ENCODE measurements at places on chromosomes 13 and 19.

- no peak for DNase-seq
Observed at GRCh38 chr13:63409791-63410351, 1994.2 kb upstream of the PCDH20 start.

DNA sequence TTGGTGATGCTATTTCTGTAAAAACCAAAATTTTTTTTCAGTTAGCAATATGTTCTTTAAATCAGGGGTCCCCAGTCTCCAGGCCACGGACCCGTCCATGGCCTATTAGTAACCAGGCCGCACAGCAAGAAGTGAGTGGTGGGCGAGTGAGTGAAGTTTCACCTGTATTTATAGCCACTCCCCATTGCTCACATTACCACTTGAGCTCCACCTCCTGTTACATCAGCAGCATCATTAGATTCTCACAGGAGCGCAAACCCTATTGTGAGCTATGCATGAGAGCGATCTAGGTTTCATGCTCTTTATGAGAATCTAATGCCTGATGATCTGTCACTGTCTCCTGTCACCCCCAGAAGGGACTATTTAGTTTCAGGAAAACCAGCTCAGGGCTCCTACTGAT, 58.9 kb upstream of the SLC7A1 start:
- DNase-seq = no peak

GRCh38 chr19:38667661-38668171, 20.3 kb downstream of the ACTN4 start:
- no peak for DNase-seq

GRCh38 chr13:99083981-99084380, 106.1 kb upstream of the DOCK9 start:
- no peak for DNase-seq
